ENCODE measurements at places on chromosomes 7 and 10.

- DNase-seq = peak; percentile 89
Observed at GRCh38 chr7:92904244-92905131, 68.1 kb upstream of the CDK6 start.

- no peak for DNase-seq
Observed at GRCh38 chr7:39969431-39969830, 19.4 kb downstream of the CDK13 start.

DNA sequence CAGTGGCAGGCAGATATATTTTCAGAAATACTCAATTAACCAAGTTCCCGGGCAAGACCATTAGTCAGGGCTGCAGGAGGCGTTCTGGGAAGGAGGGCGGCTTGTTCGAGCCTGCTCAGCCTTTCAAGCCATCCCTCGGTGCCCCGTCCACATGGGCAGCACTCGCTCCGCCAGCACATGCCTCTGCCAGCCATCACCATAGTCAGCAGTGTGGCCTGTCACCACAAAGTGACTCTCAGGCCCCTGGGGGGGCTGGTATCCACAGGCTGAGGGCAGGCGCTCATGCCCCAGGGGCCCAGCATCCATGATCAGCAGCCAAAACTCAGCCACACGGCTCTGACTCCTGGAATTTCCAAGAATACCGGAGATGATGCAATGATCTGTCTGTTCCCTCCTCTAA lies 81.9 kb downstream of the CHST15 start:
- DNase-seq = no peak

DNA sequence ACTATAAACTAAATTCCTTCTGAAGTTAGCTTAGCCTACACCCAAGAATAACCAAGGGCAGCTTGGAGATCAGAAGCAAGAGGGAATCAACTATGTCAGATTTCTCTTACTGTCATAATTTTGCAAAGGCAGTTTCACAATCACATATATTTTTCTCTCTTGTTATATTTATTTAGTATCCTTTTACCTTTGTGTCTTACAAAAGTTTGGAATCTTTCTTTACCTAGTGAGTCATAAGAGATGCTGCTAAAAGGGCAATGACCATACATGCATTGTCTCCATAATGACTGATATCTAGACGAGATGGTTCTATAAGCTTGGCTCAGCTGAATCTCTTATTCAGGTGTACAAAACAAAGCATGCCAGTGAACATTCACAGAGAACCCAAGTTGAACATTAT lies 61.1 kb downstream of the PPP1R17 start:
- DNase-seq = no peak

DNA sequence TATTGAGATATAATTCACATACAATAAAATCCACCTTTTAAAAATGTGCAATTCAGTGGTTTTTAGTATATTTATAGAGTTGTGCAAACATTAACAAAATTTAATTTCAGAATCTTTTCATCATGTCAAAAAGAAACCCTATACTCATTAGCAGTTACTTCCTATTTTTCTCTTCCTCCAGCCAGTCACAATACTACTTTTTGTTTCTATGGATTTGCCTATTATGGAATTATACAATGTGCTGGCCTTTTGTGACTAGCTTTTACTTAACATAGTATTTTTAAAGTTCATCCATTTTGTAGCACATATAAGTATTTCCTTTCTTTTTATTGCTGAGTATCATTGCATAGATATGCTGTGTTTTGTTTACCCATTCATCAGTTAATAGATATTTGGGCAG lies 199.9 kb upstream of the IMMP2L start:
- no peak for DNase-seq

DNA sequence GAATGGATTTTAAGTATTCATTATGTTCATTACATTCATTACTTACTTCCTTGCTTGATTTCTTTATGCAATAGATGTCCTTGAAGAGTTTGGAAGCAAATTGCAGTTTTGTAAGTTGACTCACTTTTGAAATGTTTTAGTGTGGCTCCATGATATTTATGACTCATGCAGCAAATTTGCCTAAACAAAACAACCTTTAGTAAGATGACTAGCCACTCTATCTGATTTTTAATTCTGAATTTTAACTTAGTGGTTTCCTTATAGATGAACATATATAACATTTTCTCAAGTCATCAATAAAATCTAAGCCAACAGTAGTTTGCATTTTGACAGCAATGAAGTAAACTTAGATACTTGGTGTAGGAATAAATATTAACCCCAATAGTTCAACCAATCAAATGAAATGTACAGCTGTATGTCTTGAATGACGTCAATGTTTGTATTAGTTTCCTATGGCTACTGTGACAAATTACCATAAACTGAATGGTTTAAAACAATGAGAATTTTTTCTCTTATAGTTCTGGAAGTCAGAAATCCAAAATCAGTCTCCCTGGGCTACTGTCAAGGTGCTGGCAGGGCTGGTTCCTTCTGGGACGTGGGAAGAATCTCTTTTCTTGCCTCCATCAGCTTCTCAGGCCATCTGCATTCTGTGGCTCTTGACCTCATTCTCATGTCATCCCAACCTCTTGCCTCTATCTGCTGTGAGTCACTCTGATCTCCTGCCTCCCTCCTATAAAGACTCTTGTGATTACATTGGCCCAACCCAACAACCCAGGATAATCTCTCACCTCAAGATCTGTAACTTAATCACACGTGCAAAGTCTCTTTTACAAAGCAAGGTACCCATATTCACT lies 73.4 kb downstream of the AHR start:
- DNase-seq = no peak

GRCh38 chr7:141397236-141398163 lies 153.7 kb upstream of the AGK start:
- no peak for DNase-seq

- DNase-seq = no peak
Observed at GRCh38 chr7:2892549-2892948, 48.4 kb upstream of the GNA12 start.

GRCh38 chr10:31961277-31962074 lies 32.8 kb upstream of the ARHGAP12 start:
- no peak for DNase-seq

DNA sequence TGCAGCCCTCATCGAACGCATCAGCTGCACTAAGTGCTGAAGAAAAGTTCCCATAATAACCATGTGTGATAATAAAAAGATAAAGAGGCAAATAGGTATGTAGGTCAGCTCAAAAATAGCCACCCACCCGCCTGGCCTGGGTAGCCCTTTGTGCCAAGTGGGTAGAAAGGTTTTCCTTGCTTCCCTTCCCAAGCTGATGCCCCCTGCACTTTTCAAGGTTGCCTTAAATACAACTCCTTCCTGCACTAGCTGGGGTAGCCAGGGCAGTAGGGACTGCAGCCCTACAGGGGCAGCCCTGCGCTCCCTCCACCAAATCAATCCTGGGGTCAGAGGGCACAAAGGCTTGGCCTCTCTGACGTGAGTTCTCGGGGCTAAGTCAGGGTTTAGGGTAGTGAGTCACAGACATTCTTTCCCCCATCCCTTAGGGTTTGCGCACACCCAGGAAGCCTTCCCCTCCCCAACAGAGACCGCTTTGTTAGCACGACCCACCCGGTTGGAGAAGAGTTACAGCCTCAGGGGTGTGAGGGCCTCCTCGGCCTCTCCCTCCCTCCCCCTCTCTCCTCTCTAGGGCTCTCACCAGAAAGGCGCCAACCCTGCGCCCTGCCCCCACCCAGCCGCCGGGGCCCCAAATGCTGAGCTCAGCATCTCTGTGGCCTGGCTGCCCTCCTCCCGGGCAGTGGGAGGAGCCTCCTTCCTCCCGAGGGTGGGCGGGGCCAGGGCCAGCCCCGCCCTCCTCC lies 13.3 kb upstream of the DDIT4 start:
- peak; percentile 71 for DNase-seq

GRCh38 chr7:94429153-94429552 lies 34.5 kb downstream of the COL1A2 start:
- no peak for DNase-seq

DNA sequence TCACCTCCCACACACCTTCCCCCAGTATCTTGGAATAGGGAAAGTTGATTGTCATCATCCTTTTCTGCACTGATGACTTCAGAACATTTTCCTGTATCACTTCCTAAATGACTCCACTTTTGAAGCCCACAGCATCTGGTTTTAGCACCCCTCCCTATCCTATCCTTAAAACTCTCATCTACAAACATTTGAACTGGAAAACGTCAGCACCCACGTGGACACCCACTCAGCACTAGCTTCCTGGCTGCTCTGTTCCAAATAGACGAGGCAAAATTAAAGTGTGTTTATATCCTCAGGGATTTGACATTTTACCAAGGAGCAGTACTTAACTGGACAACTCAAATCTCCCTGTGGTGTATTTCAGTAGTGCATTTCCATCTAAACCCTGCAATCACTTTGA lies 73.9 kb downstream of the REEP3 start:
- no peak for DNase-seq

DNA sequence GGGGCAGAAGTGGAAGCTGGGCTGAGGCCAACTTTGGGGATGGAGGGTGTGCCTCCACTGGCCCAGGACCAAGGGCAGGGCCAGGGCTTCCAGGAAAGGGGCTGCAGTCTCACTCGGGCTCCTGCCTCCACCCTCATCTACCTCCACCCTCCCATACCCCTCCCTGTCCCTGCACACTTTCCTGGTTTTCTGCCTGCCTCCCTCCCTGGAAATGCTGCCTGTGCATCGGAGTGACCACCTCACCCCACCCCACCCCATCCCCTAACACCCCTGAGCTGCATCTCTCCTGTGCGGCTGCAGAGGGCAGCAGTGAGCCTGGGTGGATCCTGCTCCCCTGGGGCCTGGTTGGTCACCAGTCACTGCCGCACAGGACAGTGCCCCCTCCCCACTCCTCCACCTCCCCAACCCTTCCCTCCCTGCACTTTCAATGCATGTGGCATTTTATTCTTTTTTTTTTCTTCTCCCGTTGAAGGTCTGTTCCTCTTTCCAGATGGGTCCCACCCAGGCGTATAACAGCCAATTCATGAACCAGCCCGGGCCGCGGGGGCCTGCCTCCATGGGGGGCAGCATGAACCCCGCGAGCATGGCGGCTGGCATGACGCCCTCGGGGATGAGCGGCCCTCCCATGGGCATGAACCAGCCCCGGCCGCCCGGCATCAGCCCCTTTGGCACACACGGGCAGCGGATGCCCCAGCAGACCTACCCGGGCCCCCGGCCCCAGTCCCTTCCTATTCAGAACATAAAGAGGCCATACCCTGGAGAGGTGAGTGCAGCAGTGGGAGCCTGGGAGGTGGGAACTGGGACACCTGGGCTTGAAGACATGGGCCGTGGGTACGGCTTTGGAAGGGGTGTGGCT lies 54.1 kb upstream of the PPIF start:
- no peak for DNase-seq

- no peak for DNase-seq
Observed at GRCh38 chr10:9175200-9175599, 1120.7 kb downstream of the GATA3 start.

GRCh38 chr7:100860702-100861615 lies 6.2 kb upstream of the TRIP6 start:
- no peak for DNase-seq

DNA sequence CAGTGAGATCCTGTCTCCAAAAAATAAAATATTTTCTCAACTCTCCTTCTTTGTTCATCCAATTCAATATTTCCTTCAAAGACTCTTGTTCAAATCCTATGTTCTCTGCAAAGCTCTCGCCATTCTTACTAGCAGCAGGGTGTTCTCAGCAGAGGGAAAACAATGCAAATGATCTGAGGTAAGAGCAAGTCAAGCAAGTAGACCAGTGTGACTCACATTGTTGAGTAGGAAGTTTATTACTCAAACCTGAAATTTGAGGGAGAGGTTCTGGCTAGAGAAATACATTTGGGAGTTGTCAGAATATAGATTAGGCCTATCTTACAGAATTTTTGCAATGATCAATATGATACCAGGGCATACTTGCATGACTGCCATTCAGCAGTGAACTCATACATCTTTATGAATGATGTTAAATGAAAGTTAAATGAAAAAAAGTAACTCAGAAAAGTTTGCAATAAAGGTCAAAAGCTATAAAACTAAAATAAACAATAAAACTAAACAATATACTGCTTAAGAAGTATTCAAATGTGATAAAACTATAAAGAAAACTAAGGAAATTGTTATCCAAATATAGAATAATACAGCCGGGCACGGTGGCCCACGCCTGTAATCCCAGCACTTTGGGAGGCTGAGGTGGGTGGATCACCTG lies 5.8 kb downstream of the IDE start:
- DNase-seq = no peak

DNA sequence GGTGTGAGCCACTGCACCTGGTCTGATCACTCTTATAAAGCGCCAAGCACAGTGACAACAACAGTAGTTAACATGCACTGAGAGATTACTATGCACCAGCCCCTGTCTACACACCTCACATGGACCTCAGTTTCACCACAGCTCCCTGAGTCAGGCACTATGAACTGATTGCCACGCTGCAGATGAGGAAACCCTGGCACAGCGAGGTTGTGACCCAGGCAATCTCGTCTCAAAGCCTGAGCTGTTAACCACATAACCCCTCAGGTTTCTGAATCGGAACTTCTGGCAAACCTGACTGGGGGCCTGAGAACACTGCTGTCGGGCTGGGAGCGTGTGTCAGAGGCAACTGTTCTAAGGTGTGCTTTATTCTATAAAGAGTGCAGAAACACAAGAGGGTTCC lies 150.8 kb downstream of the RNF216 start:
- DNase-seq = peak; percentile 30

- DNase-seq = no peak
Observed at GRCh38 chr10:118873091-118873737, 118.4 kb upstream of the CACUL1 start.

GRCh38 chr10:35347121-35347562 lies 10.8 kb downstream of the CCNY start:
- DNase-seq = no peak

Data from stimulated activated naive CD4-positive, alpha-beta T cell treated with Interleukin-2 at 50 U/mL for 16 hours (primary cell).